ENCODE measurements at places on chromosomes 1 and 21.

- no peak for DNase-seq
Measured at GRCh38 chr1:156195853-156196252, 1.9 kb downstream of the SLC25A44 start.

DNA sequence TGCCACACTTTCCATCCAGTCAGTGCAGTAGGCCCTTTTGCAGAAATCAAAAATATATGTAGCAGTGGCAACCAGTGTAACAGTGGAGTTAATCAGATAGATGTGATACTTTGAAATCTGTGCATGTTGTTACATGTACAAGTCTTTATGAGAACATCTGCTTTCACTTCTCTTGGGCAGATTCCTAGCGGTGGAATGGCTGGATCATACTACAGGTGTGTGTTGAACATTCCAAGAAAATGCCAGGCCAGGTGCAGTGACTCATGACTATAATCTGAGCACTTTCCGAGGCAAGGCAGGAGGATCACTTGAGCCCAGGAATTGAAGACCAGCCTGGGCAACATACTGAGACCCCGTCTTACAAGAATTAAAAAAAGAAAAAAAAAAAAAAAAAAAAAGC is 55.3 kb downstream of the GNB1 start:
- no peak for DNase-seq

- no peak for DNase-seq
Measured at GRCh38 chr1:226480461-226480860, 68.1 kb upstream of the STUM start.

- DNase-seq, result no peak
Measured at GRCh38 chr1:92087542-92087941, 7.4 kb downstream of the BTBD8 start.

DNA sequence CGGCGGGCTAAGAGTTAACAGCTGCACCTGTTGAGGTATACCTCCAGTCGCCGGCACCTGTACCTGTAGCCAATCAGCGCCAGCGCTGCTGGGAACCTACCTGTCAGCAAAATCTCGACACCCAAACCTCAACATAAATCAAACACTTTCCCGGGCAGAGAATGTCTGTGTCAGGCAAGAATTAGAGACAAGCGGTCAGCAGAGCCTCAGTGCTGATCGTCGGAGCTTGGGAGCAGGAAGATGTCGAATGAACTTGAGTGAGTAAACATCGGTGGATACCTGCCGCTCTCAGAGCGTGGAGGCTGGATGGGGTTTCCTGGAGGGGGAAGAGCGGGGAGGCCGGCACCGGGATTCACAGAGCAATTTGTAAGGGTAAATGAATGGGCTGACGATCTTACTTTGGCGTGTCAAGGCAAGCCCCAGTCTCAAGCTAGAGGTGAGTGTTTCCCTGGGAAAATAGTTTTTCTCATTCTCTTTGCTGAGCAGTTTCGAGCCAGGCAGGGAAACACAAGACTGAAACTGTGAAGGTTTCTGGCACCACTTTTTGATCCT is at the start of gene GRHL3:
Gene GRHL3, plus strand, starts transcription at position 46 of the 552 bp plus-strand sequence. Its CDS starts 195 bp downstream, at position 241.
- no peak for DNase-seq

Data from foreskin melanocyte (primary cell).